ENCODE measurements at places on chromosomes 6 and 20.

DNA sequence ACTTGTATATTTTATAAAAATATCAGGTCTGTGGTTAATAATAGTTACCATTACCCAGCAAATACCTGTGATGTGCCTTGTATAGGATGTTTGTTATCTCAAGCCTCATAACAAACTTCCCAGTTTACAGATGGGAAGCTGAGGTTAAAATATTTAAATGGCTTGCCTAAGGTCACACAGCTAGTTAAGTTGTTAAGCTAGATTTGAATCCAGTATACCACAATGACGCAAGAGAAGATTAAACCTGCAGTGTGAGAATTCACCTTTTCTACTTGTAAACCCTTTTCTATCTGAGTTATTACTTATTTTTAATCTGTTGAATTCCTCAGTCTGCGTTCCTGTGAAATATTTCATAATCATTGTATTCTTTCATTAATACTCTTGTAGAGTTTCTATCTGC, 4.9 kb downstream of the DSP start:
- DNase-seq: no peak

GRCh38 chr6:37050045-37050853, 44.8 kb downstream of the FGD2 start:
- no peak for DNase-seq

DNA sequence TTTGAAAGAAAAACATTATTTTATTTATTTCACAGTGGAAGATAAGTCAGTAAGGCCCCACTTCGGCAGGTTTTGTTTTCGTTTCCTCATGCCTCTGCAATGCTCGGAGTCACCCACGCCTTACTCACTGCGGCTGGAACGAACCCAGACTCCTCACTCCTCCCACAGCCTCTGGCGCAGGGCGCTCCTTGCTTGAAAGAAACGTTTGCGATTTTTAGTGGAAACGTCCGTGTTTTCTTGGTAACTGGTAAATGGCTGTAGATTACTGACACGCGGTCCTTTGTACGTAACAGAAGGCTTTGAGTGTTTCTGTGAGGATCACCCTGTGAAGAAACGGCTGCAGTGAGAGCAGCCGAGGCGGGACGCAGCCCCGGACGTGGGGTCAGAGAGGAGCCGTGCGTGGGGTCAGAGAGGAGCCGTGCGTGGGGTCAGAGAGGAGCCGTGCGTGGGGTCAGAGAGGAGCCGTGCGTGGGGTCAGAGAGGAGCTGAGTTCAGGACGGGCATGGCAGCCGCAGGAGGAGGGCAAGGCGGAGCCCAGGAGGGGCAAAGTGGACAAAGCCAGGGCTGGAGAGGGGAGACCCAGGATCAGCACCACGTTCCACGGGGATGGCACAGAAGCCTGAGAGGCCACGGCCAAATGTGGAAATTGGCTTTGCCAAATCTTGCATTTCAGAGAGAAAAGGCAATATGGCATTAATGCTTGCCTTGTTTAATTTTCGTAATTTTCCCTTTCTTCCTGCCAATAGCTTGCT, 198.6 kb upstream of the THBS2 start:
- DNase-seq: no peak

DNA sequence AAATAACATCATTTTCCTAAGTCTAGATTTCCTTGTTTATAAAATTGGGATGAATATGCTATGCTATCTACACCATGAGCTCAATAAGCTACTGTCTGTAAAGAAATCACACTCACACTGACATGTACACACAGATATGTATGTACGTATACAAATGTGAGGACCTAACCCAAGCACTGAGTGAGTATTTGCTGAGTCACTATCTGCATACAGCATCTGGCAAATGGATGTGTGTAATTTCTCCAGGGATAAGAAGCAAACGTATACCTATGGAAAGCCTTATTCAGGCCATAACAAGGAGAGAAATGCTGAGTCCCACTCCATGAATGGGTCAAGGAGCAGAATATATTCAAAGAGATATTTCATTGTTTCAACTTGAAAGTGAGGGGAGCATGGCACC, 153.9 kb downstream of the LPA start:
- DNase-seq: no peak

GRCh38 chr20:31675828-31676608, 38.3 kb downstream of the COX4I2 start:
- DNase-seq: peak; percentile 62

DNA sequence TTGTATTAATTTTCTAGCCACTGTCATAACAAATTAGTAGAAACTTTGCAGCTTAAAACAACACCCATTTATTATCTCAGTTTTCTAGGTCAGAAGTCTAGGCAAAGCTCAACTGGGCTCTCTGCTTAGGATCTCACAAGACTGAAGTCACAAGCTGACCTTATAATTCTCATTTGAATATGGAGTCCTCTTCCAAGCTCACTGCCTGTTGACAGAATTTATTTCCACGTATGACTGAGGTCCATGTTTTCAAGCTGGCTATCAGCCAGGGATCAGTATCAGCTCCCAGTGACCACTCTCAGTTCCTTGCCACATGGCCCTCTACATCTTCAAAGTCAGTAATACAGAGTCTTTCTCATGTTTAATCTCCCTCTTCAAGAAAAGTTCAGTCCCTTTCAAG, 11.7 kb upstream of the HLA-DQB2 start:
- DNase-seq: no peak

- no peak for DNase-seq
Observed at GRCh38 chr6:156395276-156395675, 381.9 kb upstream of the ARID1B start.

DNA sequence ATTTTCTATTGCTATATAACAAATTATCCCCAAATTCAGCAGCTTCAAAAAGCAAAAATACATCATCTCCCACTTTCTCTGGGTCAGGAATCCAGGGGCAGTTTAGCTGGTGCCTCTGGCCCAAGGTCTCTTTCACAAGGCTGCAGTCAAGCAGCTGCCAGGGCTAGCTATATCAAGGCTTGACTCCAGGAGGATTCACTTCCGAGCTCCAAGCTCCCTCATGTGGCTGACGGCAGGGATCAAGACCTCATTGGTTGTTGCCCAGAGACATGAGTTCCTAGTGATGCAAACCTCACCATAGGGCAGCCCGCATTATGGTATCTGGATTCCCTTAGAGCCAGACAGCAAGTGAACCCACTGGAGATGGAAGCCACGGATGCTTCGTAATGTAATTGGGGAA, 1.3 kb upstream of the VNN1 start:
- DNase-seq: peak; percentile 48

DNA sequence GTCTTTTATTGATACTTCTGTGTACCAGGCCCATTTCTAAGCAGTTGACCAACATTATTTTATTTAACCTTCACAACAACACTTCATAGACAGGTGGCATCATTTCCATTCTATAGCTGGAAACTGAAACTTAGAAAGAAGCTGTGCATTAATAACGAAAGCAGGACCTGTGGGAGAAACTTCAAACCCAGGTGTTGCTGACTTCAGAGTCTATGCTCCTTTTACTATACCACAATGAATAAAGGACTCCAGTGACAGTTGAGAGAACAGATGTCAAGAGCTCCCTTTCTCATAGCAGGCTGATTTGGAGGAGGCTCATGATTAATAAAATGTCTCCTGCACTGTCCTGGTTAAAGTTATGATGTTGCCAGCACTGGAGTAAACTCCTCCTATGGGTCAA, 56.6 kb upstream of the POU3F2 start:
- no peak for DNase-seq

Data from dermis blood vessel endothelial cell (primary cell).